ENCODE measurements at places on chromosomes 12 and 14.

DNA sequence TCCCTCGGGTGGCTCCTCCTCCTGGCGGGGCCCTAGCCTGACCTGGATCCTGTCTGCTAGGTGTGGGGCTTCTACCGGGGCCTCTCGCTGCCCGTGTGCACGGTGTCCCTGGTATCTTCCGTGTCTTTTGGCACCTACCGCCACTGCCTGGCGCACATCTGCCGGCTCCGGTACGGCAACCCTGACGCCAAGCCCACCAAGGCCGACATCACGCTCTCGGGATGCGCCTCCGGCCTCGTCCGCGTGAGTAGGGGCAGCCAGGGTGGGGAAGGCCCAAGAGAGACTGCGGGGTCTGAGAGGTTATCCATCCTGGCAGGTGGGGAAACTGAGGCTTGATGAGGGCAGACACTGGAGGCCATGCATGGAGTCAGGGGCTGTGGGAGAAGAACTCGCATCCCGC, 4.0 kb downstream of the SLC25A47 start:
- DNase-seq: no peak

- DNase-seq: no peak
Measured at GRCh38 chr12:25755136-25755970, 202.3 kb upstream of the LMNTD1 start.

DNA sequence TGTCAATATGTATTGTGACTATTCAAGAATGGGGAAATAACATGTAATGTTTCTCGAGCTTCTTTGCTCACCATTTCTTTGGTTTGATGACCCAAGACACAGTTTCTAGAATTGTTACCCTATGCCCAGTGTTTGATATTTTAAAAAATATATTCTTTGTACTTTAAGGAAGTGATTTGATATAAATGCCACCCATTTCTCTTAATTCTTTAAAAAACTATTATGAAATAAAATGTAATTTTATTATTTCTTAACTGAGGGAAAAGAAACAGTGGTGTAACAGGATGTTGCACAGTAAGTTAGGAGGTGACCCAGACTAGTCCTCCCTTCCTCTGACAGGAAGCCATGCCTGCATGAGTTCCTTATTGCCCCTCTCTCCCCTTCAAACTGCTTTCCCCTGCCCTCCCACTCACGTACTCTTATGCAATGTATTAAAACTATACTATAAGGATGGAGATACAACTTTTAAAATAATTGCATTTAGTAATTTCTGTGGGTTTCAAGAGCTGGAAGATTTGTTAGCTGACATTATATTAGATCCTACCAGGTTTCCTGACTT, 279.4 kb downstream of the TMTC2 start:
- DNase-seq: no peak

DNA sequence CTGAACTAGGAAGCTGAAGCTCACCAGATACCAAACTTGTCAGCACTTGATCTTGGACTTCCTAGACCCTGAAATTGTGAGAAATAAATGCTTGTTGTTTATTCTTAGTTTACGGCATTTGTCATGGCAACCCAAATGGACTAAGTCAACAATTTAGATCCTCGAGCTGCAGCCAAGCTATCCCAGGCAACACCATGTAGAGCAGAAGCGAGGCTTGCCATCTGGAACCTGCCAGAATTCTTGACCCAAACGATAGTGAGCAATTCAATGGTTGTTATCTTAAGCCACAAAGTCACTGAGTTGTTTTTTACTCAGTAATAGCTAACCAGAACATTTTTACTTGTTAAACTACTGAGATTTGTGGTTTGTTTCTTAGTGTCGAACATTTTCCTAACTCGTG, 458.5 kb upstream of the FLRT2 start:
- no peak for DNase-seq

GRCh38 chr14:88986146-88986841, 161.8 kb downstream of the TTC8 start:
- DNase-seq: no peak

- no peak for DNase-seq
Measured at GRCh38 chr14:37585101-37585511, 9.9 kb downstream of the FOXA1 start.

DNA sequence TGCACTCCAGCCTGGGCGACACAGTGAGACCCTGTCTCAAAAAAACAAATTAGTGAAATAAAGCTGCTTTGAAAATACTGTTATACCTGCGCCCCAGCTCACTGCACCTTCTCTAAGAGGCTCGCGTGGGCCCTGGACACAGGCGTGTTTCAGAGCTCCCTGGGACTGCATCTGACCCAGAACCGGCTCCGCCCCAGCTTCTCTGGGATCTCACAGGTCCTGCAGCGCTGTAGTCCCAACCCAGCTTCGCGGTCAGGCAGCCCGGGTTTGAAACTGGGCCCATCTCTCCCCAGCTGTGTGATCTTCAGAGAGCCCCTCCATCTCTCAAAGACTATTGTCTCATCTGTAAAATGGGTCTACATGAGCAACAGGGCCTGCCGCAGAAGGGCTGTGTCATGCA, 7.5 kb downstream of the RIMBP2 start:
- no peak for DNase-seq

GRCh38 chr14:22099942-22100763, 426.5 kb upstream of the OR4E1 start:
- DNase-seq: peak; percentile 46

- DNase-seq: no peak
Measured at GRCh38 chr12:68121143-68121542, 38.4 kb downstream of the IFNG start.

GRCh38 chr12:78534311-78534710, 330.3 kb upstream of the SYT1 start:
- no peak for DNase-seq

GRCh38 chr12:69433653-69434052, 36.5 kb upstream of the FRS2 start:
- no peak for DNase-seq

DNA sequence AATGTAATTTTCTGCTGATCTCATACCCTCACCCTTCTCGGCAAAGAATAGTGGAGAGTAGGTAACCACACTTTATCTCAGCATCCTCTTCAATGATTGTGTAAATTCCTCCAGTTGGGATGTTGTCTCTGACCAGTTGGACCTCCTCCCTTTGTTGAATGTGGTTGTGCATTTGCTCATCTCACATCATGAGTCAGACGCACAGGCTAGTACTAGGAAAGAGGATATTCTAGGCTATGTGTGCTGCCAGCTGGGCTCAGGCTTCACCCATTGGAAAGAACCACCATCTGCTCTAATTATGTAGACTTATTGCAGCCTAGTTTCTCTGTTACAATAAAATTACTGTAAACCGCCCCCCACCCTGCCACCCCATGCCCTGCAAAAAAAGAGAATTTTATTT, 90.3 kb downstream of the LMO3 start:
- no peak for DNase-seq

- no peak for DNase-seq
Measured at GRCh38 chr12:78880078-78880477, 15.5 kb downstream of the SYT1 start.

DNA sequence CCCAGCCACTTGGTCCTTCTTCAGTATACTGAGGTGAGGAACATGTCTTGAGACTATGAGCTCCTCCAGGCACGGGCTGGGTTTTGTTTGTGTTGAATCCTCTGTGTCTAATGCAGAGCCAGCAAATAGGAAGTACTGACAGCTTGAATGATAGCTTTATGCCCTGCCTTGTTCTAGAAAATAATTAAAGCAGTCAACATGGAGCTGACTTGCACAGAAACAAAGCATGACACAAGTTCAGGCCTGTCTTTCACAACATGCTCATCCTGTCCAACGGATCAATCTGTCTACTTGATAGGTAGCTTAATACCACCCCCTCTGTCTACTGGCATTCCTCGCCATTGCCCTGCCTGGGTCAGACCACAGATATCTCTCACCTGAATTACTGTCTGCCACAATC, 140.9 kb downstream of the ESRRB start:
- no peak for DNase-seq

GRCh38 chr12:121238604-121239350, 28.8 kb downstream of the P2RX4 start:
- no peak for DNase-seq

- peak; percentile 84 for DNase-seq
Measured at GRCh38 chr12:56189918-56190694, 823 bp upstream of the SMARCC2 start.

DNA sequence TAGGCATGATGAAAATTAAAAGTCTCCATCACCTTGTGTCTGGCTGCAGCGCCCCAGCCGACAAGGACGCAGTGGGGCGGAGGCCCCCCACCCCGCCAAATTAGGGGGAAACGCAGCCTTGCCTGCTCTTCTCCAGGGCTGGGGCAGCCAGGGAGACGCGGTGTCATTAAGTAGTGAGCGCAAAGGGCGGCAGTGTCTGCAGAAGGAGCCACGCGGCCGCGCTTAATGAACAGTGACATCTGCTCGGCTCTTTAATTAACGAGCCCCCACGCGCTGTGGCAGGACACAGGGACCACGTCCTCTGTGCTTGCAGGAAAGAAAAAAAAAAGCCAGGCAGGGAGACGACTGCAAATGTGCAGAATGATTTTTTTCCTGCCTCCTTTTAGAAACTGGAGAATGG, 93.4 kb upstream of the NCOR2 start:
- no peak for DNase-seq

GRCh38 chr12:54660320-54660962, 12.3 kb upstream of the DCD start:
- no peak for DNase-seq
